ENCODE measurements at places on chromosomes 3 and 15.

DNA sequence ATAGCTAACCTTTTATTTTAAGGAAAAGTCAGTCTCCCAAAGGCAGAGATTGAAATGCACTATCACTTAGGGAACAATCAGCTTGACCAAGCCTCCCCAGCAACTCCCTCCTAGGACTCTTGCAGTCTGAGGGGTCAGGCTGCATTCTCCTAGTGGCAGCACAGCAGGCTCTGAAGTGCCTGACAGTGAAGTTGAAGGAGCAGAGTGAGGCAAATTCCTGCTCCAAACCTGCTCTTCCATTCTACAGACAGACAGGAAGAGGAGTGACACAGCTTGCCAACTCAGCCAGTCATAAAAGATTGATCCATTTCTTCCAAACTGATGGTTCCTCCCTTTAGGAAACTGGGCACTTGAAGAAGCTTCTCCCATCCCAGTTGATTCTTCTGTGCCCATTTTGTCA lies 43.9 kb upstream of the SMAD3 start:
- DNase-seq, result no peak

GRCh38 chr3:64318001-64318400 lies 92.7 kb upstream of the PRICKLE2 start:
- no peak for DNase-seq

DNA sequence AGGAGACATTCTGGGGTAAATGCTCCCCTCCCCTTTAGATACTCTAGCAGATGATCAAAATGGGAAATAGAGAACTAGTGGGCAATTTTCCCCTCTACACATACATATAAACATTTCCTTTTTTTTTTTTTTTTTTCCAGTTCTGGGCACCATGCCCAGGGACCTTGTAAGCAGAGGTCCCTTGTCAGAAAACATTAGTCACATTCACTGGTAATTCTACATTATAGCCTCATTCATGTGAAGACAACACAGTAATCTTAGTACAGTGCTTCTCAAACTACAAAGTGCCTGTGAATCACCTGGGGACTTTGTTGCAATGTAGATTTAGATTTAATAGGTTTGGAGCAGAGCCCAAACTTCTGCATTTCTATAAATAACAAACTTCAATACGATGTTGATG lies 60.1 kb upstream of the ACTC1 start:
- peak; percentile 13 for DNase-seq

GRCh38 chr3:48716982-48717746 lies at the start of gene IP6K2:
Gene IP6K2 (minus strand): TSS chr3:48717221. CDS start chr3:48695291, 21,930 bp downstream.
- DNase-seq, result peak; percentile 99

DNA sequence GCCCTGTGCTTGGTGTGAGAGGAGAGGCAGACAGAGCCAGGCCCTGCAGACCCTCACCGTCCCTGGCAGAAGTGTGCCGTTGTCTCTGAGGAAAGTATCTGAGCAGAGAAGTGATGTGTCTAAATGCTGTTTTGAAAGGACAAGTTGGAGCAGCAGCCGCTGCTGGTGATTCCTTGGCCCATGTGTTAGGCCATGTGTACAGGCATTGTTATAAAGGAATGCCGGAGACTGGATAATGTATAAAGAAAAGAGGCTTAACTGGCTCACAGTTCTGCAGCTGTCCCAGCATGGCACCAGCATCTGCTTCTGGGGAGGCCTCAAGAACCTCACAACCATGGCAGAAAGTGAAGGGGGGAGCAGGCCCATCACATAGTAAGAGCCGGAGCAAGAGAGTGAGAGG lies 334.6 kb upstream of the ATP10A start:
- DNase-seq, result no peak

GRCh38 chr15:80614711-80615360 lies 80.3 kb upstream of the ABHD17C start:
- no peak for DNase-seq

- no peak for DNase-seq
Observed at GRCh38 chr15:60535265-60535664, 56.3 kb upstream of the ICE2 start.

DNA sequence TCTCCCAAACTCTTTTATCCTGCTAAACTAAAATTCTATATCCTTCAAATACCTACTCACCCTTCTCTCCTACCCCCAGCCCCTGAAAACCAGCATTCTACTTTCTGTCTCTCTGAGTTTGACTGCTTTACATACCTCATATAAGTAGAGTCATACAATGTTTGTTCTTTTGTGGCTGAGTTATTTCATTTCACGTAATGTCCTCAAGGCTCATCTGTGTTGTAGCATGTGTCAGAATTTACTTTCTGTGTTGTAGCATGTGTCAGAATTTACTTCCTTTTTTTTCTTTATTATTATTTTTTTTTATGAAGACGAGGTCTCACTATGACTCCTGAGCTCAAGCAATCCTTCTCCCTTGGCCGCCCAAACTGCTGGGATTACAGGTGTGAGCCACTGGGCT lies 20.1 kb downstream of the IFT122 start:
- DNase-seq, result no peak

DNA sequence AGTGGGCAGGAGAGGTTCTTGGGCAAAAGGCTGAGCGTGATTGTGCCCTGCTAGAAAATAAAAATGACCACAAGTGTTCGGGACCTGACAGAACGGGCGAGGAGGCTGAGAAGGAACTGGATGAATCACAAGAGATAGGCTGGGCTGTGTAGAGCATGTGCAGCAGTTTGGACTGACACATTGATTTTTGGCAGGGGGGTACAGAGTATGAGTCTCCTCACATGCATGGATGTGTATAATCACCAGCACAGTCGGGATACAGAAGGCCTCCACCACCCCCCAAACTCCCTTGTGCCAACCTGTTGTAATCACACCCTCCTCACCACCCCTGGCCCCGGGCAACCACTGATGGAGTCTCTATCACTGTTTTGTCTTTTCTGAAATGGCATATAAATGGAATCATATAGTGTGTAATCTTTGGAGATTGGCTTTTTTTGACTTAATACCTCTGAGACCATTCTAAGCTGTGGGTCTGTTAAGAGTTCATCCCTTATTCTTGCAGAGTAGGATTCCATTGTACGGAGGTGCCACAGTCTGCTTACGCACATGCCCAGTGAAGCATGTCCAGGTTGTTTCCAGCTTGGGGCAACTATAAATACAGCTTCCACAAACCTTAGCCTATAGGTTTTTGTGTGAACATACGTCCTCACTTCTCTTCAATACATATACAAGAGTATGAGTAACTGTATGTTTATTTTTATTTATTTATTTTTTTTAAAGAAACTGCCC lies 438.8 kb downstream of the FOXP1 start:
- DNase-seq, result no peak

- DNase-seq, result no peak
Observed at GRCh38 chr3:48885753-48886152, 12.9 kb downstream of the SLC25A20 start.

DNA sequence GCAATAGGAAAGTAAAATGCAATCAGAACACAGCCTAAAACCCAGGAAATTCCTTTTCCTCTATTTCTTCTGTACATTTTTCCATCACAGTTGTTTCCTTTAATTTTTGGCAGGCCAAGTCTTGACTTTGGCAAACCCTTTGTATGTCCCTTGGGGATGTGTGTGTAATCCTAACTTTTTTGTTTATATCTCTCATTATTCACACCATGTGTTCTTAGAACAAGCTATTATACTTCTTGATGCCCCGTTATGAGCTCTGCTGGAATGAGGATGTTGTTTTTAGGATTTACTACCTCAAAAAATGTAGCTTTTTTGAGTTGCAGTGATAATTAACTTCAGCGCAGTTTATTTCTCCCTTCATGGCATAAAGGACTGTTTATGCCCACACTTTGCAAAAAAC lies 123.4 kb downstream of the ABI3BP start:
- no peak for DNase-seq

DNA sequence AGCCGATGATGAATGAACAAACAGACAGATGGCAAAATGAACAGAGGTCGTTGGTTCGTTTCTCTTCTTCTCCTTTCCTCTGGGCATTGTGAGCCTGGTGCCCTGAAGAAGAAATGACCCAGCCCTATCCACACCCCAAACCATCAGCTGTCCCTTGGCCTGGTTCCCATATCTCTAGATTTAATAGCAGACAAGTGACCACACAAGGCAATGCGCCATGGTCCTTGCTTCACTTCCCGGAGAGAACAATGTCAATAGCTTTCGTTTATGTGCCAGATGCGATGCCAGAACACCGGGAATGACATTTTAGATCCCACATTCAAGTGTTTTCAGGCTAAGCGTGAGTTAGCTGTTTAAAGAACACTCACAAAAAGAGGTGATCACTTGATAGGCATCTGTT lies 17.7 kb downstream of the POC1A start:
- peak; percentile 15 for DNase-seq

DNA sequence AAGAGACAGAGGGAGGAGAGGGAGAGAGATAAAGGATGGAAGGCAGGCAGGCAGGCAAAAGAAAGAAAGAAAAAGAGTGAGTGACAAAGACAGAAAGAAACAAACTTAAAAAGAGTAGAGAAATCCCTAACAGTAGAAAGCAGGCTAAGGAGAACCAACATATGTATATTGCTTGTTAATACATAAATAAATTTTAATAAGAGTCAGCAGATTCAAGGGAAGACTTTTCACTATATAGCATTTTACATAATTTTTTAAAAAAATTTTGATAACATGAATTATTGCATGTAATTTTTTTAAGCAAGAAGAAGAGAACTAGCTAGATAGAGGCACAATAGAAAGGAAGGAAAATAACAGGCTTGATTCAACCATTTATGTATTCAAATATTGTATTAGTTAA lies 291.6 kb downstream of the KCNH8 start:
- no peak for DNase-seq

DNA sequence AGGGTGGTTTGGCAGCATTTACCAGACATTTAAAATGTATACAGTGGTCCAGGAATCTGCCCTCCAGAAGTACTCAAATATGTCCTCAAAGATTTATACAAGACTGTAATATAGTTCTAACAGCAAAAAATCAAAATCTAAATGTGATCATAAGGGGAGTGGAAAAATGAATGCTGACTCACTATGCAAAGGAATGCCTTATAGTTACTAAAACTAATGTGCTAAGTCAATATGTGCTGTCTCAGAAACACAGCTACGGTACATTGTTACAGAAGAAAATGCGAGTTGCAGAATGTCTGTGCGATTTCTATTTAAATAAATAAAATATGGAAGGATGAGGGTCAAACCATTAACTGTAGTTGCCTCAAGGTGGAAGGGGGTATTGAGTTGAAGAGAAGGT lies 230.1 kb upstream of the UBE2E1 start:
- no peak for DNase-seq

- DNase-seq, result no peak
Observed at GRCh38 chr3:6743067-6743720, 117.7 kb upstream of the GRM7 start.

GRCh38 chr3:188191460-188191859 lies 37.5 kb downstream of the LPP start:
- no peak for DNase-seq

GRCh38 chr15:91824256-91824655 lies 29.3 kb upstream of the SLCO3A1 start:
- no peak for DNase-seq

DNA sequence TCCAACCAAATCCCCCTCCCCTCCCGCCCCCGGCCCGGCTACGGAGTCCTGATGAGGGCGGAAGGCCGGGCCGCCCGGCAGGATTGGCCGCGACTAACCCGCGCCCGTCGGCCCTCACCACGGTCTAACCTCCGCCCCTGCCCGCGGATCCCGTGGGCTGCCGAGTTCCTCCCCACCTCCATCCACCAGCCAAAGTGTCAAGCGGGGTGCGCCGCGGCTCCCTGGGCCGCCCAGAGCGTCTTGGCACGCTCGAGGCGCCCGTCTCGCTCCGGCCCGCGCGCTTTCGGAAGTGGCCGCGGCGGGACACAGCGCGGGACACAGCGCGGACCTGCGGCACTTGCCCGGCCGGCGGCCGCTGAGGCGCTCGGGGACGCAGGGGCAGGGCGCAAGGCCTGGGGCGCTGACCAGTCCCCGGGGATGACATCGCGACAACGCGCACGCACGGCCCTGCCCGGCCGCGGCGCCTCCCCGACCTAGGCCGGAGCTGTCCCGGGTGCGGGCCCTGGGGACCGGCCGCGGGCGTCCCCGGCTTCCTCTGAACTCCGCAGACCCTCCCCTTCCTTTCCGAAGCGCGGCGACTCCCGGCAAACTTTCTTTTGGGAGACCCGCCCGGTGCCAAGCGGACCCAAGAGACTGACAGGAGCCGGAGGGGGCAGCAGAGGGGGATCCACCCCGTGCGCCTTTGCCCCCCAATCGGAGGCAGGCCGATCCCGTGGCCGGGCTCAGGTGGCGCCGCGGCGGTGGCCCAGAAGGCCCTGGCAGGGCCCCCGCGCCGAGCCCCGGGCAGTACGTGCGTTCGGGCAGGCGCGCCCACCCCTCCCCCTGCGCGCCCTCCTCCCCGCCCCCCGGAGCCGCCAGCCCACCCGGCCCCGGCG lies 112.8 kb upstream of the ICE2 start:
- DNase-seq, result peak; percentile 15

DNA sequence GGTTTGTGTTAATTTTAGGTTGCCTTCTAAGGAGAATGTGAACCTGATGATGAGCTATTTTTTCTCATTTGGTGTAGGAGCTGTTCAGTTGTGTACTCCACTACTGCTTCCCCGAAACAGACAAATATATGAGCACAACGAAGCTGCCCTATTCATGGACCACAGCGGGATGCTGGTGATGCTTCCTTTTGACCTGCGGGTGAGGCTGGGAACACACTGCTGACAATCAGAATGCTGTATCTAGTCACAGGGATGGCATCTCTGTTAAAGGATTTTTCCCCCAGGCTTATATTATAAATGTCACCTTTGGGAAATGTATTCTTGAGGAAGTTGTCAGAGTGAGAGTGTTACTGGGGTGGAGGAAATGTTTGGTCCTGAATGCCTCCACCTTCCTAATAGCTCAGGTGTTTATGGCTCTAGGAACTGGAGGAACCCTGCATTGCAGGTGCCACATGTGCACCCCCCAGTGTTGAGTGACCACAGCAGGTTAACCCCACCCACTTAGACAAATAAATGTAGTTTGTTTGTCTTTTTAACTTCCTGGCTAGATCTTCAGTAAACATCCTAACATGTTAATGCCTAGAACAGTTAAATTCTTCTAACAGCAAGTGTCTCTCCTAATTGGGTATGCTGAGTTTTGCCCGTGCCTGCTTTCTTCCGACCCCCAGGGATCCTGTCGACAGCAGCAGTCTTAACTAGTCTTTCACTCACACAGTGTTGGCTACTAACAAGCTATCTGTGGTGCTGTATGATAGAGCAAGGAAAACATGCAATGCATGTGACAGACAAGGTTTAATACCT lies 35.7 kb downstream of the SRP14 start:
- DNase-seq, result no peak
